ENCODE measurements at places on chromosomes 1 and 21.

DNA sequence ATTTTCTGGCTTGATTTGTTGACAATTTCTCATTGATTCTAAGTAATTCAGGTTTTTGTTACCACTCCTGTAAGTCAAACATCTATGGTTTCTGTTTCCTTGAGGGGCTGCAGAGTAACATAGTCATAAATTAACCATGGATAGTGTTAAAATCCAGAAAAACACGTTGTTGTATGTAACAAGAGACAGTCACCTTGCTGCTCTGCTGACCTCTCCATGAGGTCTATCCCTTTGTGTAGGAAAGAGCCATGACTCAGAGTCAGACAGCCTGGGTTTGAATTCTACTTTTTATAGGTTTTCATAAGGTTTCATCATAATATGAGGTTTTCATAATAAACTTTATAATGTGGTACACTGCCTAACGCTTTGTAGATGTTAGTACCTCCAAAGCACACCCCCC, 27.6 kb upstream of the NBL1 start:
- no peak for DNase-seq

- DNase-seq = no peak
These were observed 78.2 kb downstream of the MACF1 start for GRCh38 chr1:39282537-39283216.

- DNase-seq = no peak
These were observed 7.7 kb upstream of the TTLL7 start for GRCh38 chr1:84006591-84006990.

GRCh38 chr1:109971559-109971958, 13.0 kb upstream of the AHCYL1 start:
- no peak for DNase-seq

- DNase-seq = no peak
These were observed 637.3 kb downstream of the USP25 start for GRCh38 chr21:16367079-16367478.

- DNase-seq = no peak
These were observed 1048.3 kb downstream of the AMY1C start for GRCh38 chr1:104797982-104798381.

DNA sequence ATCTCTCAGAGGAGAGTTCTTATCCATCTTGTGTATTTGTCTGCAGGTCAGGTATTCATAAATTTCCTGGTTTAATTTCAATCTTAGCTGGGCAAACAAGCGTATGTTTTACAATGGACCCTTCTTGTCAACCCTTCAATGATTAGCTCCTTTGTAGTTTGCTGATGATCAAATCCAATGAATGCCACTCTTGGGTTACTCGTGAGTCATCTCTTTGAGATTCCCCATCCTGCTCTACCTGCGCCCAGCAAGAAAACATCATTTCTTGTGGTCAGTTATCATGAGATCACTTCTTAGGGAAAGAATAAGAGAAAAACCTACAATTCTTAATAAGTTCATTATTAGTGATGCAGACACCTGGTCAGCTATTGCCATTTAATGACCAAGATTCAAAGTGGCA, 572.3 kb upstream of the PKN2 start:
- DNase-seq = no peak

All from glomerular endothelial cell (primary cell).